ENCODE measurements at places on chromosomes 12 and 14.

GRCh38 chr14:76946753-76947077 lies 81.8 kb downstream of the IRF2BPL start:
- DNase-seq, result no peak
- H3K27me3 ChIP-seq, result no peaks in the 10 kb centered on the region
- peak overlapping the region; percentile 47 for H3K27ac ChIP-seq
- H3K4me3 ChIP-seq, result peak overlapping the region; percentile 20
- peaks cover 22% of the 10 kb centered on the region for H3K4me1 ChIP-seq

DNA sequence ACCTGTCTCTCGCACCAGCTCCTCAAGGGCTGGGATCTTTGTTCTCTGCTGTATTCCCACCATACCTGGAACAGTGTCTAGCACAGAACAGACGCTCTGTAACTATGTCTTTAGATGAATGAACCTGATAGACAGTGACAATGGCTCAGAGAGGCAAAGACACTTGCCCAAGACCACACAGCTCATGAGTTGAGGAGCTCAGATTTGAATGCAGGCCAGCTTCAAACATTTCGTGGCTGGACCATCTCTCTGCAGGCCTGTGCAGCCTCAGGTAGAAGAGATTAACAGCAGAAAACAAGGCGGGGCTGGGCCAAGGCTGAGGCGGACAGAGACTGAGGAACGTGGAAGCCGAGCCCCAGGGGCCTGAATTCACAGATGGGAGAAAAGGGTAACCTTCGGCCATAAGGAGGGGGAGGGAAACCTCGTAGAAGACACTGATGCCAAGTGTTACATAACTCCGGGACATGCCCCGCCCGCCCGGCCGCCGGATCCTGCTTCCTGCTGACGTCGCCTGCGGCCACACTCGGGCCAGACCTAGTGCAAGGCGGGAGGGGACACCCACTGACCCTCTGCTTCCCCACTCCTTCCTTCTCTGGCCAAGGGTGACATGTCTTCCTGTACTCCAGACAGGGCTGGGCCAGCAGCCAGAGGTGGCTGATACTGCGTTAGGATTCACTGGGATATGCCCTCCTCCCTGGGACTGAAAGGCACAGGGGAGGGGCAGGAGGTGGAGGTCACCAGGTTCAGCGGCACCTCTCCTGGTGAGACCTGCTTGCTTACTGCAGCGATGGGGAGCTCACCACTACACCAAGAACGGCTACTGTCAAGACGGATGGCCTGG lies 86.8 kb downstream of the RFLNA start:
- H3K4me3 ChIP-seq, result no peak overlapping the region
- H3K27me3 ChIP-seq, result no peaks in the 10 kb centered on the region
- peaks cover 3% of the 10 kb centered on the region for H3K36me3 ChIP-seq
- H3K27ac ChIP-seq, result no peak overlapping the region
- DNase-seq, result no peak
- H3K4me1 ChIP-seq, result no peaks in the 10 kb centered on the region

DNA sequence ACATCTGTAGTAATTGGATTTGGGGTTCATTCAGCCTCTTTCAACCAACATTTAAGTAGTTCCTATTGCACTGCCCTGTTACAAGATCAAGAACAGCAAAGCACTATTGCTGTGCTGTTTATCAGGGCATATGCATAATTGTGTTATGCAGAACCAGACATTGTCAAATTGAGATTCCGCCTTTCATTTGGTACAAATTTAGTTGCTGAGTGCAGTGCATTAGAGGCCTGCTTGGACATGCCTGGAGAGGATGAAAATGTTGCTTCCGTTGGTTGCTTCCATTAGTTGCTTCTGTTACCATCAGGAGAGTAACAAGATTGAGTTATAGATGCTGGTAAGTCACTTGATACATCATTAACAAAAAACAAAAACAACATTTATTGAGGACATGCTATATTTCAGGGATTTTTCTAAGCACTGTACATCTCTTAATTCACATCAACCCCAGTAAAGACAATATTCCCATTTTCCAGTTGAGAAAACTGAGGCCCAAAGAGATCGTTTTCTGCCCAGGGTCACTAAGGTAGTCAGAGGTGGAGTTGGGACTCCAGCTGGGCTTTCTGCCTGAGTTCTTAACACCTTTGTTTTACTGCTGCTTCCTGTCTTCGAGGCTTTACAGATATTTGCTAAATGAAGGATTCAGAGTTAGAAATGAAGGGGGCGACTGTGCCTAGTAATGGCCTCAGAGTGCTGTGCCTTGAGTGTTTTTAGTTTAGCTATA lies 79.3 kb downstream of the PPP2R5C start:
- H3K36me3 ChIP-seq, result peaks cover 23% of the 10 kb centered on the region
- no peak for DNase-seq
- peak overlapping the region; percentile 73 for H3K27ac ChIP-seq
- no peaks in the 10 kb centered on the region for H3K27me3 ChIP-seq
- peaks cover 80% of the 10 kb centered on the region for H3K4me1 ChIP-seq

- H3K36me3 ChIP-seq, result peaks cover 12% of the 10 kb centered on the region
- H3K4me1 ChIP-seq, result peaks cover 28% of the 10 kb centered on the region
- no peaks in the 10 kb centered on the region for H3K27me3 ChIP-seq
- H3K27ac ChIP-seq, result peak overlapping the region; percentile 73
- peak overlapping the region; percentile 77 for H3K4me3 ChIP-seq
Observed at GRCh38 chr12:112938751-112939150, 477 bp downstream of the OAS3 start.

GRCh38 chr12:19946550-19946949 lies 421.8 kb upstream of the PDE3A start:
- no peak overlapping the region for H3K27ac ChIP-seq
- H3K4me3 ChIP-seq, result no peak overlapping the region
- H3K4me1 ChIP-seq, result no peaks in the 10 kb centered on the region
- H3K36me3 ChIP-seq, result no peaks in the 10 kb centered on the region

DNA sequence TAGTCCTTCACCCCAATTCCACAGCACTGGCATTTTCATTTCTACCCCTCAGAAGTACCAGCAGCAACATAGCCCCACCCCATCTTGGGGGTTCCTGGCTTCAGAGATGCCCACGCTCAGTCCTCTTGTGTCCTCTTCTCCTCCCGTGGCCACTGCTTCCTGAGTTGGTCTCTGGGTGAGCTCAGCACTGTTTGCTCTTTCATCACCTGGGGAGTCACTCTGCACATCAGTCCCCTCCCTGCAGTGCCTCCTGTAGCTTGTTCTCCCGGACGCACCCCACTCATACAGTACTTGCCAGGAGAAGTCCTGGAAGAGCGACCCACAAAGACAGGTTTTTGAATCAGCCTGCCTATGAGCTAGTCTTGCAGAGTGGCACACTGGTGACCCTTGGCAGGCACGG lies 63.8 kb downstream of the GSC start:
- H3K4me3 ChIP-seq, result no peak overlapping the region
- H3K36me3 ChIP-seq, result no peaks in the 10 kb centered on the region
- H3K27me3 ChIP-seq, result peaks cover 17% of the 10 kb centered on the region
- no peaks in the 10 kb centered on the region for H3K4me1 ChIP-seq
- H3K27ac ChIP-seq, result no peak overlapping the region

DNA sequence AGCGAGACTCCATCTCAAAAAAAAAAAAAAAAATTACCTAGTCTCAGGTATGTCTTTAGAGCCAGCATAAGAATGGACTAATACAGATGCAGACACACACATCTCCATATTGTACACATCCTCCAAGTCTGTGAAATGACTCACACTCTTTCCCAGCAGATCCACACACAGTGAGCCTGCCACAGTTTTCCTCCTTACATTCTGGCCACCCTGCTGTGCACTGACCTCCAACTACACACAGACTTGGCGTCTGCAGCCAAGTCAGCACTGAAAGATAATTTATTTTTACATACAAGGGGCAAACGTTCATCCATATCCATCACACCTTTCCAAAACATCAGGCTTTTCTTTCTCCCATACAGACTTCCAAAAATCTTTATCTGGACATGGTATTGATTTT lies 115.9 kb downstream of the SLC25A21 start:
- no peaks in the 10 kb centered on the region for H3K27me3 ChIP-seq
- H3K36me3 ChIP-seq, result no peaks in the 10 kb centered on the region
- no peak overlapping the region for H3K4me3 ChIP-seq
- no peaks in the 10 kb centered on the region for H3K4me1 ChIP-seq

DNA sequence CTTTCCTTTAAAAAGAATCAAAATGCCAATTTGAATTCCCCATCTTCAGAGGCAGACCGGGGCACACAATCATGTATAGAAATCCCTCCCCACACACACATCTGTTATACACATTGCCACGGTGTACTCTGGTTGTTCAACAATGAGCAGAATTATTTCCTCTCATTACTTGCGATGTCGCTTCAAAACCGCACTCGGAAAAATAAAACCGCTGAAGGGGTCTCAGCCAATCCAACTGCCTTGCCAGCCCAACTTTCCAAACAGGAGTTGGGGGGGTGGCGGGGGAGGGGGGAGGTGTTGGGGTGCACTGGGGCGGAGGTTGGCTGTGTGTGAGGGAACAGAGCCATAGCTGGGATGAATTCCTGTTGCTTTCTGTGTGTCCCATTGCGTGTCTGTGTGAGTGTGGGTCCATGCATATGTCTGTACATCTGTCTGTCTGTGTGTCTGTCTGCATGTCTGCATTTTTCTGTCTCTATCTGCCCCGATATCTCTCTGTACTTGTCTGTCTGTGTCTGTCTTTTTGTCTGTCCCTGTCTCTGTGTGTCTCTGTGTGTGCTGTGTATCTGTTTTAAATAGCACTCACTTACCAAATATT lies 163.6 kb upstream of the TBX3 start:
- H3K27me3 ChIP-seq, result peaks cover 6% of the 10 kb centered on the region
- no peaks in the 10 kb centered on the region for H3K4me1 ChIP-seq
- H3K4me3 ChIP-seq, result no peak overlapping the region

GRCh38 chr14:32200368-32201192 lies 1.3 kb upstream of the RNU6-7 start:
- H3K4me3 ChIP-seq, result peak overlapping the region; percentile 91
- H3K27ac ChIP-seq, result peak overlapping the region; percentile 100
- no peak for DNase-seq

GRCh38 chr12:38813923-38814322 lies 91.5 kb downstream of the CPNE8 start:
- H3K27ac ChIP-seq, result no peak overlapping the region
- H3K27me3 ChIP-seq, result no peaks in the 10 kb centered on the region
- H3K4me1 ChIP-seq, result no peaks in the 10 kb centered on the region
- no peak overlapping the region for H3K4me3 ChIP-seq
- peaks cover 4% of the 10 kb centered on the region for H3K36me3 ChIP-seq

DNA sequence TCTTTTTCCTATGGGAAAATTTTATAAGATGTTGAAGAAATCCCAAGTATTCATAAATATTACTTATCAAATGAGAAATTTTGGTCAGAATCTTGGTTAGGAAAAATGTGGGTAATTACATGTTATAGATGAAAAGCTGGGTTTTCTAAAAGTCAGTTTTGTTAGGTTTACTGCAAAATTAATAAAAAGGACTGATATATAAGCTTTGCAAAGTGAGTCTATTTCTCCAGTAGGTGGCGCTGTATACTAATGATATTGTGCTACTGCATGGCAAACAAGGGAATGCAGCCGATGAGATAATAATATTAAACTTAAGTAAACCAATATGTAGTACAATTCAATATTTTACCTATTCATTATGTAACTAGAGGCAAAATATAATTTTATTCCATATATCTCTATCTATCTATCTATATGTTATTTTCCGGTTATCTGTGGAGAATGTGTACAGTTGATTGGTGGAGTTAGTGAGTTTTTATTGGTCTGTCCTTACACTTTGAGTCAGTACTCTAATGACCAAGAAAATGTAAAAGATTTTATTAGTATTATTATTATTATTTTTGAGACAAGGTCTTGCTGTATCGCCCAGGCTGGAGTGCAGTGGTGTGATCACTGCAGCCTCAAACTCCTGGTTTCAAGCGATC lies 32.9 kb downstream of the MIPOL1 start:
- H3K27me3 ChIP-seq, result no peaks in the 10 kb centered on the region
- H3K4me1 ChIP-seq, result no peaks in the 10 kb centered on the region
- no peak overlapping the region for H3K4me3 ChIP-seq
- no peak for DNase-seq
- H3K27ac ChIP-seq, result no peak overlapping the region

GRCh38 chr12:23055004-23055403 lies 430.0 kb downstream of the ETNK1 start:
- no peak overlapping the region for H3K4me3 ChIP-seq
- H3K4me1 ChIP-seq, result no peaks in the 10 kb centered on the region
- peak; percentile 3 for DNase-seq
- H3K36me3 ChIP-seq, result no peaks in the 10 kb centered on the region

DNA sequence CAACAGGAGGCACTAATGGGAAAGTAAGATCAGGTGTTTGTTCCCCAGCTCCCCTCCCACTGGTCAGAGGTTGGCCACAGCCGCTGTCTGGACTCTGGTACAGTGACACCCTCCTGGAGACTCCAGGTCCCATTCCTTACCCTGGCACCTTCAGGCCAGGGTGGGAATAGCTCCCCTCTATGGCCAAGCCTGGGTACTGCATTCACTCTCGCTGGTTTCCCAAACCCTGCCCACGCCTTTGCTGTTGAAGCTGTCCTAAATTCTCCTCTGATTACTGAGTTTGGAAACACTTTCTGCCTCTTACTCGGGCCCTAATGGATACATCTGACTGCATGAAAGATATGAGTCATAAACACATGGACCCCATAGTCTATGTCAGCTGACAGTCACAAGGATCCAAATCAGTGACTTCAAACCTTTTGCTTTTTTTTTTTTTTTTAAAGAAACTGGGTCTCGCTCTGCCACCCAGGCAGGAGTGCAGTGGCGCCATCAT lies 17.9 kb downstream of the HRK start:
- DNase-seq, result no peak
- H3K27me3 ChIP-seq, result peaks cover 23% of the 10 kb centered on the region
- H3K4me1 ChIP-seq, result peaks cover 6% of the 10 kb centered on the region
- H3K36me3 ChIP-seq, result no peaks in the 10 kb centered on the region

Data from activated naive CD8-positive, alpha-beta T cell treated with anti-CD3 and anti-CD28 coated beads for 36 hours (primary cell).